CD4-positive, alpha-beta T cell treated with Interleukin-15 for 4 hours (primary cell): ENCODE measurements at places on chromosomes 7 and 10.

- DNase-seq: no peak
Observed at GRCh38 chr7:42096681-42097561, 140.1 kb downstream of the GLI3 start.

DNA sequence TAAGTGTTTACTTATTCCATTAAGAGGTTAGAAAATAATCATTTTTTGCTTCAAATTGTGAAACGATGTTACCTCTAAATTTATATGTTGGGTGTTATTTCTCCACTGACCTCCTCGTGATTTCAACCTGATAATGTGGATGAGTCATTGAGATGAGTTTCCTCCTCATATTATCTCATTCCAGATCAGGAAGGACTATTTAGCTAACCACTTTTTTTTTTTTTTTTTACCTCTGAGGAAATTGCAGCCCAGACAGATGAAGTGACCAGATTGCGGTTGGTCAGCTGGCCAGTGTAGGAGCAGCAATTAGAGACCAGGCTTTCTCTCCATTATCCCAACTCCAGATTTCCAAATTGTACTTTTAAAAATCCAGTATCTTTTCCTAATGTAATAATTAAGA is 248.7 kb downstream of the FZD1 start:
- no peak for DNase-seq

- DNase-seq: no peak
Observed at GRCh38 chr7:142376356-142376997, 118.6 kb upstream of the PRSS58 start.

DNA sequence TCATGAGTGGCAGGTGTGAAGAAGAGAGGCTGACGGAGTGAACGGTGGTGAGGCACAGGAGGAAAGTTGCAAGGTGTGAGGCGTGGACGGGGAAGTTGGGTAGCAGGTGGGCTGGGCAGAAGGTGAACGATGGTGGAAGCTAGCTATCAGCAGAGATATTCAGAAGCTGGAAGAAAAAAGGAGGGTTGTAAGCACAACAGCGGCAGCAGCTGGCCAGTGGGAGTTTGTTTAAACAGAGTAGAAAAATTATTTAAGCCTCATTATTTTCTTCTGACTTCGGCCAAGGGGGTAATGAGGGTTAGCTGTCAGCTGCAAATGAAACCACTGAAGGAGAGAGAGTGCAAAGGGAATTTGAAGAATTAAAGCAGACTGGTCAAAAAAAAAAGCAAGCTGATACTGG is 62.1 kb upstream of the PRKAR2B start:
- no peak for DNase-seq

DNA sequence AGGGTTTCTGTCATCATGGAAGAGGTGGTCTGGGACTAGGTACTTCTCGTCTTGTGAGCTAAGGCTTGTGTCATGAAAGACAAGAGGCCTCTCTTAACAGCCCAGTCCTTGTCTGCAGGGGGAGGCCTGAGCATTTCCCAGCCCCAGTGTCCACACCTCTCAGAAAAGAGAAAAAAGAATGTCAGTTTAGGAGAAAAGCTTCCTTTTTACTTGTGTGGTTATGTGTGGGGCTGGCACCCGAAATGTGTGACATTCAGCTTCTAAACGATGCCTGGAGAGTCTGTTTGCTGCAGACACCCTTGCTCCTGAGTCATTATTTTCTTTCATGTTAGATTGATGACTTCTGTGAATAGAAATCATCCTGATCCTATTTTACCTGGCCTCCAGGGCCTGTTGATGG is 67.4 kb downstream of the LANCL2 start:
- DNase-seq: no peak

DNA sequence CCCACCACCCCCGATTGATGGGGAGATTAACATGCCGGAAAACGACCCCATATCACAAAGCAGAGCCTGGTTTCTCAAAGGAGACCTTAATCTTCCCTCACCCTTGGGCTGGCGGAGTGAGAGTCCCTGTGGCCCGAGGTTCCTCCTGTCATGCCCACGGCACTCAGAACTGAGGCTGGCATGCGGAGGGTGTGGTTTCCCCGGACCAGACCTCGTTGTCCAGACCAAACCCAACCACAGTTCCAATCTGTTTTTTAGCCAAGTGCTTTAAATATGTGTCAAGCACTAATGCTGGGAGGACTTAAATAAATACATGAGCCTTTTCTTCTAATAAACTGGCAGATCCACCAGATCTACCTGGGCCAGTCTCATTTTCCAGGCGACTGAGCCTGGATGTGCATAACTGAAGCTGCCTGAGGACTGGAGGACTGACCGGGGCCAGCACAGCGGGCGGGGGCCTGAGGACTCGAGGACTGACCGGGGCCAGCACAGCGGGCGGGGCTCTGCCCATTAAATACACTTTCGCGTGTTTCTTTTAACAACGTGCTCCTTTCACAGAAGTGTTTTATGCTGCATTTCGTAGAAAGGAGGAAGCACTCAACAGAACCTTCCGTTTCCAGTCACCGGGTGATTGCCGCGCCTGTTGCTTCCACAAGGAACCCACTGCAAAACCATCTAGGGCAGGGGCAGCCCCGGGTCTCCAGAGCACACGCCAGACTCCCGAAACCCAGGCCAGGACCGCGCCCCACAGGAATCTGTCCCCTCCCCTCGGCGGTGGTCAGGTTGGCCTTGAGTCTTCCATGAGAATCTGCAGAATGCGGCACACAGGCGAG is 334.6 kb downstream of the PTPRN2 start:
- DNase-seq: no peak

GRCh38 chr7:7417414-7417813 is 118.3 kb downstream of the COL28A1 start:
- DNase-seq: no peak

DNA sequence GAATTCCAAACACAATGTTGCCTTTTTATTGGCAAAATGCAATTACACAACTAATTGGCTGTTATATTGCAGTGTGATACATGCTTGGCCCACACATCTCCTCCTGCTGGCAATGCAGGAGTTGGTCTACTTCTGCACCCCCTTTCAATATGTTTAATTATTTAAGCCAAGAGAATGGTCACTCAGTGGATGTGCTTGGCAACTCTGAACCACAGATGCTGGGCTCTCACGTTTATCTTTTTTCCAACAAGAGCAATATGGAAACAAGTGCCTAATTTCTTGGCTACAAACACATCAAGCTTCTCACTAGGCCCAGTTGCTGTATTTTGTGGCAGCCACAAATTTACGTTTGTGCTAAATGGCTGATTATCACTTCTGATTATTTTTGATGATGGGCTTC is 1149.2 kb upstream of the CELF2 start:
- DNase-seq: no peak

GRCh38 chr10:806451-807162 is 117.1 kb upstream of the DIP2C start:
- no peak for DNase-seq

DNA sequence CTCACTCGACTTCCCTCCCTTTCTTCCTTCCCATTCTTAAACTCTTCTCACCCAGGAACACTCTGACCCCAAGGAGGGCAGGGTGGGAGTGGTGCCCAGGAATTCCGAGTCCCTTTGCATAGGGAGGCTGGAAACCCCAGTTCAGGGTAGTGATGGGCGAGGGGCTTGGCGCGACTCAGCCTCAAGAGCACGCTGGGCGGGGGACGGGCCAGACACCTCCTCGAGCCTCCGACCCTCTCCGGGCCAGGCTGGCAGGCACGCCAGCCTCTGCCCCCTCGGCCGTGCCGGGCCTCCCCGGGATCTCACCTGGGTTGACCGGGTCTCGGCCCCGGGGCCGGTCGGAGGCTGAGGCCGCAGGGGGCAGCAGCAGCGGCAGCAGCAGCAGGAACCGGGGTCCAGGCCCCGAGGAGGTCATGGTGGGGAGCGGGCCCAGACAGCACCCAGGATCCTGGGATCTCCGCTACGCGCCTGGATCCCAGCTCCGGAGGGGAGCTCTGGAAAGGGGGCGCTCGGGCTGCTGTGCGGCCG is 457 bp downstream of the PLOD3 start:
- DNase-seq: no peak
